ENCODE measurements at places on chromosomes 12 and 14.

- no peak for DNase-seq
These were observed 47.4 kb upstream of the MEG3 start for GRCh38 chr14:100778526-100778882.

DNA sequence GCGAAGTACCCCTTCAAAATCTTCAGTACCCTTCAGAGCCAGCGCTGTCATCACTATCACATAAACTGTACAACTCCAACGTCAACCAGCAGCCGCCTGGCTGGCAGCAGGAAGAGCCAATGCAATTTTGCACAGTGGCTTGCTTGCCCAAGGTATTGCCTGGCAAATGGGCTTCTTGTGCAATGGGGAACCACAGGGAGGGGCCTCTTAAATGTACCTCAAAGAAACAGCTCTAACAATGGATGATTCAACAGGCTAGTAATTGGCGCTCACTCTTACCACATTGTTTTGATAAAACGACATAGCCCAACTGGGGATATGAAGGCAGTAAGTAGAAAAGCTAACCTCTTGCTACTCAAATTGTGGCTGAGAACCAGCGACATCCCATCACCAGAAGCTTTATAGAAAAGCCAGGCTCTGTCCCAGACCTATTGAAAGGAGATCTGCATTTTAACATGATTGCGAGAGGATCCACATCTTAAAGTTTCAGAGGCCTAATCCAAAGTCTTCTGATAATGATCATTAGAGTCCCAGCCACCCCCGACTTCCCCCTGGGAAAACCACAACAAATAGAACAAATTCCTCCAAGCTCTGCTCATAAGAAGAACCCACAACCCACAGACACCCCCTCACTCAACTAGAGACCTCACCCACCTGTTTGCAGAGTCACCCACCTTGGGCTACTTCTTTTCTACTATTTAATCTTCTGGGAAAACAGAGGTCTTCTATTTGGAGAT, 125.3 kb upstream of the HIF1A start:
- DNase-seq = no peak

DNA sequence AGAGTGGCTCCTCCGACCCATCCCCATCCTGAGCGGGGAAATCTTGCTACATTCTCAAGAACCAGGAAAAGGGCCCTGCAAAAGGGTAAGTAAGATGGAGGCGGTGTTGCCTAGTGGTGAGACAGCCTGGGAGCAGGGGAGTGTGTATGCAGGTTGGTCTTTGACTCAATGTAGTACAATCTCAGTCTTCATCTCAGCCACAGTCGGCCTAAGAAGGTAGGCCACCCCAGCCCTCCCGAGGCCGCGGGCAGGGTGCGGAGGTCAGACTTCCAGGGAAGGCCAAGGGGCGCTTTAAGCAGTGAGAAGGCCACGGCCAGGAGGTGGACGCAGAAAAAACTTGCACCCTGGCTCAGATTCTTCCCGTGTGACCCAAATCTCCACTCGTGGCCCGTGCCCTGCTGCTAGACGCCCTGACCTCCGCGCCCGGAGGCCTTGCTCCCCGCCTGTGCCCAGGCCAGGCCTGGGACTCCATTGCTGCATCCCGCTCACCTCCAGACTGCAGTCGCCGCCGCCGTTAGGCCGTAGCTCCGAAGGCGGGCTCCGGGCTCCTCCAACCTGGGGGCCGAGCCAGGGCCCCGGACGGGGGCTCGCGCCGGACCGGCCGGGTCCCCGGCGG, 435 bp downstream of the FOXM1 start:
- no peak for DNase-seq

DNA sequence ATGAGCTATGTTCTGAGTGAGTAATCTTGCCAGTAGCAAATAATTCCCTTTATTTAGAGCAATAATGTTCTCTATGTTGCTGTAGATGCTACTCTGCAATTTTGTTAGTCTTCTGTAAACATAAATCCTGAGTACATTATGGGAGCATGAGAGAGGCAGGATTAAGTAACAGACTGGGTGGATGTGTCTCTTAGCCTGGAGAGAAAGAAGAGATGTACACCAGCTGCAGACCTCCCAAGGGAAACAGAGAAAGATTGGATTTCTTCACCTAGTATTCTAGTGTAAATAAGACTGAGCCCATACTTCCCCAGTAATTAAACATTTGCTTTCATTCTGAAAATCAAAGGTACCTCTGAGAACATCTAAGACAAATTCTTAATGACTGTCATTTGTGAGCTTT, 564.0 kb downstream of the TRHDE start:
- no peak for DNase-seq

DNA sequence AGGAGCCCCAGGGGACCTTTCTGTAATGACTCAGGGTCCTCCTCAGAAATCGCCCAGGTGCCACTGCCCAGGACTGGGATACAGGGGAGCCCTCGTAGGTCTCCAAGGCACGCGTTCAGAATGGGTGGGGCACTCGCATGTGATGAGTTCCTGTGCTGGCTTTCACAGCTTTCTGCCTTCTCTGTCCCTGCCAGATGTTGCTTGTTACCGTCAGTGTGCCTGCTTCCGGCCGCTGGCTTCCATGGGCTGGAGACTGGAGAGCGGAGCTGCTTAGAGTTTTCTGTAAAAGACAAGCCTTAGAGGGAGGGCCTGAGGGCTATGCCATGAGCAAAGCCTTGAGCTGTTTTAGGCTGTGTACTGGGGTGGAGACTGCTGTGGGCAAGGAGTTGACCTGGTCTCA, 75.0 kb upstream of the SLC24A4 start:
- DNase-seq = no peak

GRCh38 chr12:69657376-69658137, 41.5 kb downstream of the BEST3 start:
- DNase-seq = no peak

GRCh38 chr14:70436867-70437266, 15.1 kb upstream of the ADAM21 start:
- no peak for DNase-seq

DNA sequence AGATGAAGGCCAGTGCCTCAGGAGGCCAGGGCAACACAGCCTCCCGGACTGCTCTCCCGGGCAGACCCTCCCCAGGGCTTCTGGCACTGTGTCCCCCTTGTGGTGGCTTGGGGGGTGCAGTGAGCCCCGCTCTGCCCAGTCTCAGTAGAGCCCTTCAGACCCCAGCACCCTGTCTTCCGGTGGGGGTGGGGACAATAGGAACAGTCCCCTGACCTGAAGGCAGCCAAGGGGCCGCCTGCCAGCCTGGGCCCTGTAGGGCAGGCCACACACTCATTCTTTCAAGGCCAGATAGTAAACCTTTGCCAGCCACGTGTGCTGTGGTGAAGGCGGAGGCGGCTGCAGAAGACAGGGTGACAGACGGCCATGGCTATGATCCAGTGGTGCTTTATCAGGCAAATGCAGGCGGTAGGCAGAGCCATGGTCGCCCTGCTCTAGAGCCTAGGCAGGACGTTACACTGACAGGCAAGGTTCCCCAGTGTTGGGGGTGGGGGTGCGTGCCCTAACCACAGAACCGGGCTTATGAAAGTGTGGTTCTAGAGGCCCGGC, 15.0 kb downstream of the ZFYVE21 start:
- no peak for DNase-seq

DNA sequence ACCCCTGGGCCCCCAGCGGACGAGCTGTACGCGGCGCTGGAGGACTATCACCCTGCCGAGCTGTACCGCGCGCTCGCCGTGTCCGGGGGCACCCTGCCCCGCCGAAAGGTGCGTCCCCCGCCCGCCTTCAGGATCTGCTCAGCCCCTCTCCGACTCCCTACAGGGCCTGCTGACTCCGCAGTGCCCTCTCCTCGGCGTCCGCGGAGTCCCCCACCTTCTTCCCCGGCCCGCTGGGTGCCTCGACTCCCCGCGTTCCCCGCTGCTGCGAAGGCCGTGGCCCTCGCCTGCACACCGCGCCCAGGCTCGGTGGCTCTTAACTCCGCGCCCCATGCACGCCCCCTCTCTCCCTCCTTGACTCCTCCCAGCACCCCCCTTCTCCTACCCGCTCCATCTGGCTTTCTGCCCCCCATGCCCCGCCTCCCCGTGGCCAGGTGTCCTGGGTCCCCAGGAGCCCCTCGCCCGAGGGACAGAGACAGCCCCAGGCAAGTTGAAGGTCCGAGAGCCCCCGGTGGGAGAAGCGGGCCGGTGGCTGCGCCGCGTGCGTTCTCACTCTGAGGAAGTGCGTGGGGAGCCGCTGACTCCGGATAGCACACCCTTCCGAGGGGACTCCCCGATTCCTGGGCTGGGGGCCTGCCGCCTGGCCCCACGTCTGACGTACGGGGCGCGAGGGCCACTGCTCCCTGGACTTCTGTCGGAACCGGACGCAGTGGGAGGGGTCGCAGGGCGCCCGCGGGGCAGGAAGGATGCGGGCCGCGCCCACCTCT, 594 bp downstream of the TAMALIN start:
- no peak for DNase-seq

DNA sequence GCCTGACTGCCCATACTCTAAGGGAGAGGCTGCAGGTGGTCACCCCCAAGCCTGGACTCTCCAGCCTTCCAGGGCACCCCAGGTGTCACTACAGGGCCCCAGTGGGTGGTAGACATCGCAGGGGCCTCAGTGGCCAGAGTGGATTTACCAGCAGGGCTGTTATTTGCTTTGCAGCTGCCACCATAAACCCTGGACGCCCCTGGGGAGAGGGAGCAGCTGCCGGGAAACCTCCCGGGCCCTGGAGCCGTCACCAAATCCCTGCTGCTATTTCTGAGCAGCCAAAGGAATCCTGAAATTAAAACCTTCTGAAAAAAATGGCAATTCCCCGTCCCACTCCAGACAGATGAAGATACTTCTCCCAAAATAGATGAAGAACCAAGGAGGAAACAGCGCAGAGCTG, 13.9 kb downstream of the TMEM119 start:
- DNase-seq = no peak

- DNase-seq = peak; percentile 70
These were observed 10.5 kb upstream of the STAC3 start for GRCh38 chr12:57261428-57261865.

- no peak for DNase-seq
These were observed 22.5 kb downstream of the EML1 start for GRCh38 chr14:99815696-99816095.

- DNase-seq = no peak
These were observed 7.2 kb downstream of the CBLN3 start for GRCh38 chr14:24422261-24422660.

DNA sequence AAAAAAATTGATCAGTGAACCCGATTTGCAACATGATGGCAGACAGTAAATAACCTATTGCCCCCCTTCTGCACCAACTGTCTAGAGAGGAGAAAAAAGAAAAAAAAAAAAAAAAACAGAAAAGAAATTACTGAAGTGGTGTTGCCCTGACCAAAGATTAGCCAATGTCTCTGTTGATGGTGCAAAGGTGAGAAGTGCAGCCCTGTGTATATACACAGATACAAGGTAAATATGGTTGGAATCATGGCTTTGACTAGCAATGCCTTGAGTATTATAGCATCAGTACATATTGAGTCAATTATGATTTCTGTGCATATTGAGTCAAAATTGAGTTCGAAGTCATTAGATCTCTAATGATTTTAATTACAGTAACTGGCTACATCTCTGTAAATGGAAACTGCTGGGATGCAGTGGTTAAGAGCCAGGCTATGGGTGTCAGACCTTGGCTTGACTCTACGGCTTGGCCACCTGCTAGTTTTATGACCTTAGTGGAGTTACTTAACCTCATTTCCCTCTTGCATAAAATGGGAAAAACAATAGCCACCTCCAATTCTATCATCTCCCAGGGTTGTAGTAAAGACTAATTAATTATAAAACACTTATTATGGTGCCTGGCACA, 51.0 kb downstream of the EGLN3 start:
- peak; percentile 66 for DNase-seq

GRCh38 chr12:45914090-45914489, 76.3 kb downstream of the SCAF11 start:
- no peak for DNase-seq

GRCh38 chr14:76126076-76126475, 25.6 kb upstream of the GPATCH2L start:
- no peak for DNase-seq
